ENCODE measurements at places on chromosomes 2 and 18.

DNA sequence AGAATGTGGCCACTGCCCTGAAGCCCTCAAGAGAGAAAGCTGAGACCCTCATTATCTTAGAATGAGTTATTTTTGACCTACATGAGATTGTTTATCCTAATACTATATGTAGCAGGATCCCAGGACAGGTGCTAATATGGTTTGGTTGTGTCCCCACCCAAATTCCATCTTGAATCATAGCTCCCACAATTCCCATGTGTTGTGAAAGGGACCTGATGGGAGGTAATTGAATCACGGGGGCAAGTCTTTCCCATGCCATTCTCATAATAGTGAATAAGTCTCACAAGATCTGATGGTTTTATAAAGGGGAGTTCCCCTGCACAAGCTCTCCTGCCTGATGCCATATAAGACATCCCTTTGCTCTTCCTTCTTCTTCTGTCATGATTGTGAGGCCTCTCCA is 76.8 kb downstream of the CCBE1 start:
- DNase-seq, result no peak

GRCh38 chr2:236825989-236826510 is 256.4 kb downstream of the ACKR3 start:
- no peak for DNase-seq

- DNase-seq, result no peak
Measured at GRCh38 chr2:23563673-23564614, 179.0 kb downstream of the KLHL29 start.

DNA sequence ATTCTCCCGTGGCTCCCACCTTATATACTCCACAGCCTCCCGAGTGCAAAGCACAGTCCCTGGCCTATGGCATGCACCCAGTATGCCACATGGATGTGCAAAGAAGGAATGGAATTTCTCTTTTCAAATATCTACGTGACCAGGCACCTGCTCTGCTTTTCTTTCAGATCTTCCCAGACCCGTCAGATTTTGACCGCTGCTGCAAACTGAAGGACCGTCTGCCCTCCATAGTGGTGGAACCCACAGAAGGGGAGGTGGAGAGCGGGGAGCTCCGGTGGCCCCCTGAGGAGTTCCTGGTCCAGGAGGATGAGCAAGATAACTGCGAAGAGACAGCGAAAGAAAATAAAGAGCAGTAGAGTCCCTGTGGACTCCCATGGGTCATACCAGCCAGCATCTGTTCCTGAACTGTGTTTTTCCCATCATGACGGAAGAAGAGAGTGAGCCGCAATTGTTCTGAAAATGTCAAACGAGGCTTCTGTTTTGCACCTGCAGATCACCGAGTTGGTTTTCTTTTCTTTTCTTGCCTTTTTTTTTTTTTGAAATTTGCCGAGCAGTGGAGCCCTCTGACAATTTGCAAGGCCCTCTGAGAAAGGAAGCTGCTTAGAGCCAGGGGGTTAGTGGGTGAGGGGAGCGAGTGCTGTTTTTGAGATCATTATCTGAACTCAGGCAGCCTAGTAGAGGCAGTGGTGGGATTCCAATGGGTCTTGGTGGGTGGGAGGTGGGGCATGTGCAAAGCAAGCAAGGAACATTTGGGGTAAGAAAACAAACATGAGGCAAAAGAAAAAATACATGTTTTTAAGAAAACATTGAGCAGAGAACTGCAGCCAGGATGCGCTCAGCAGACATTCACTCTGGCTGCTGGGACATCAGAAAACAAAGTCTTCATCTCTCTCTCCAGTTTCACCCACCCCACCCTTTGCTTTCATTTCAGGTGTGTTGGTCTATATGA is 26.2 kb downstream of the LBH start:
- peak; percentile 45 for DNase-seq

- DNase-seq, result no peak
Measured at GRCh38 chr2:164032995-164033394, 297.2 kb upstream of the FIGN start.

DNA sequence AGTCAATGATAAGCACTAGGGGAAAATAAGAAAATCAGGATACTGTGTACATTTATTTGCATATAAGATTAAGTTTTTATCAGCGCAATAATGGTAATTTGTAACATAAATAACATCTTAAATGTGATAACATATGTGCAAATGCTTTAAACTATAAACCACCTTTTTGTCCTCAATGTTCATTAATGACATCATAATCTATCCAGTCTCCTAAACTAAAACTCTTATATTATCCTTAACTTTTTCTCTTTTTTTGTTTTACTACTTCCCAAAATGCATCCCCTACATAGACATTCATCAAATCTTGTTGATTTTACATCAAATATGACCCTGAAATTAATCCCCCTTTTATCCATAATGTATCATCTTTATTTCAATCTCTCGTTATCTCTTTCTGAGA is 3.4 kb upstream of the RAD51AP2 start:
- no peak for DNase-seq

DNA sequence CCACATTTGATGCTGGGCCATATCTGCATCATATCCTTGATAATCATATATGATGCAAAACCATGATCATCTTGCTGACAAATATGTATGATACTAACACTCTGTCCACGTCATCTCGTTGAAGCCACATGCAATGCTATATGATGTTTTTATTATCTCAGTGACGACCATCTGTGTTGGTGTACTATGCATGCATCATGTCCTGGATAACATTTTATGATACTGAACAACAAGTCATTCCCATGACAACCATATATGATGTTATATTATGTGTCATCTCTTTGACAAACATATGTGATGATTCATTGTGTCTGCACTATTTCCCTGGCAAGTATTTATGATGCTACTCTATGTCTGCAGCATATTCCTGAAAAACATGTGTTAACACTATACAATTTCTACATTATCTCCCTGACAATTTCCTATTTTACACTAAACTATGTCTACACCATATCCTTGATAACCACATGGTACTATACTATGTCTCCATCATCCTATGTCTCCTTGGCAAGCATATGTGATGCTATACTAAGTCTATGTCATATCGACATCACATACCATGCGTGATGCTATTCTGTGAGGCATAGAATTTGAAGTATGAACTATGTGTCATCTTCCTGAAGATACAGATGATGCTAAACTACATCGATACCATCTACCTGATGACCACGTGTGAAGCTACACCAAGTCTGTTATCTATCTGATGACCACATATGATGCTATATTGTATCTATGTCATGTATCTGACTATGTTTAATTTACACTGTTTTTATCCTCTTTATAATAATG is 37.0 kb downstream of the DAW1 start:
- DNase-seq, result no peak

- DNase-seq, result no peak
Measured at GRCh38 chr2:72003124-72003523, 144.5 kb downstream of the CYP26B1 start.

DNA sequence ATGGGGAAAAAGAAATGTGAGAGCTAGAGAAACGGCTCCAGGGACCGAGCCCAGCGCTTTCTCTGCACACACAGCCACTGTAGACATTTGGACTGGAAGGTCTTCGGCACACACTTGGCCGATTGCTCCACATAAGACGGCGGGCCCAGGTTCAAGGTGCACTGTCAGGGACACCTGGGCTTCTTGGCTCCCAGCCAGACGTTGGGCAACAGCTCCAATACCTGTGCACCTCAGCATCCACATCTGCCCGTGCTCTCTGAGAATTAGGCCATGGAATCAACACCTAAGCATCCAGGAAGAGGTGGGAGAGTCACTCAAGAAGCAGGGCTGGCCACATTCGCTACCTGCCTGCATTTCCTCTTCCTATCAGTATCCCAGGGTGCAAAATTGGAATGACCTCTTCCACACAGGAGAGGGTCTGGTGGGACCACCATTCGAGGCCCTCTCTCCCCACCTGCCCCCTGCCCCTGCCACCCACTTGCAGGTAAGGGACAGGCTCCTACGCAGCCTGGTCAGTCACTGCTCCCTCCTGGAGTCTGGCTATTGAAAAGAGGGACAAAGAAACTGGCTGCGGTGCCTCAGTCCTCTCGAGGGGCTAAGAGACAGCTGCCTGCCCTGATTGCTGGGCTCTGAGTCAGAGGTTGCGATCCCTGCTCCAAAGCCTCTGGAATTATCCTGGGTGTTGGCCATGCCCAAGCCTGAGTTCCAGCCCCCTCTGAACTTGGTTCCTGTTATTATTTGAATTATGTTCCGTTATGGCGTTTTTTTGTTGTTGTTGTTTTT is 40.1 kb upstream of the TAF1B start:
- no peak for DNase-seq

DNA sequence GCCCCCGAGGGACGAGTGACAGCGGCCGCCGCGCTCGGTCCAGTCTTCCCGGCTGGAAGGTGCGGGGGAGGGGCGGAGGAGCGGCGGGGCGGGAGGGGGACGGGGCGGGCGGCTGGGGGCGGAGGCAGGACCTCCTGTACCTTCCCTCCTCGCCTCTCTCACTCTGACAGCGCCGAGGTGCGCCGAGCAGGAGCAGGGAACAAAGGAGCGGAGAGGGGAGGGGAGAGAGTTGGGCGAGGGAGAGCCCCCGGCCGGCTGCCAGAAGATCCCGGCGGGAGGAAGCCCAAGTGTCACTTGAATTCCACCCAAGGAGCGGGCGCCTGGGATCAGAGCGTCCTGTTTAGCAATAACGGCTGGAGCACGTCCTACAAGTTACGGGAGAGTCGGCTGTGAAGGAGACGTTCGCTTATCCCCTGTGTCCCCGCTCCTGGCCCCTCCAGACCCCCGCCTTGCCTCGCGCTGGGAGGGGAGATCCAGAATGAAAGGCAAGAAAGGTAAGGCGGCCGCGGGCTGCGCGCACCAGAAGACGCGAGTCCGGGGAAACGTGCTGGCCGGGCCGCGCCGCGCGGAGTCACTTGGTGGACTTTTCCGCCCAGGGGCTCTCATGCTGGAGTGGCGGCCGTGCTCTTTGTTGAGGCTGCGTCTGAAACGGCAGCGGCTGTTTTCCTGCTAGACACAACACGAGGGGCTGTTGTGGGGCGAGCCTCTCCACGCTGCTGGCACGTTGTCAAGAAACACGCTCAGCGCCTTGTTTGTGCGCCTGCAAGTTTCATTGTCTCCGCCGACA is at the start of gene TGIF1:
TSS of gene TGIF1 (plus strand) at position 161 of the 787 bp plus-strand sequence. CDS start at position 479, 318 bp downstream.
- peak; percentile 80 for DNase-seq

DNA sequence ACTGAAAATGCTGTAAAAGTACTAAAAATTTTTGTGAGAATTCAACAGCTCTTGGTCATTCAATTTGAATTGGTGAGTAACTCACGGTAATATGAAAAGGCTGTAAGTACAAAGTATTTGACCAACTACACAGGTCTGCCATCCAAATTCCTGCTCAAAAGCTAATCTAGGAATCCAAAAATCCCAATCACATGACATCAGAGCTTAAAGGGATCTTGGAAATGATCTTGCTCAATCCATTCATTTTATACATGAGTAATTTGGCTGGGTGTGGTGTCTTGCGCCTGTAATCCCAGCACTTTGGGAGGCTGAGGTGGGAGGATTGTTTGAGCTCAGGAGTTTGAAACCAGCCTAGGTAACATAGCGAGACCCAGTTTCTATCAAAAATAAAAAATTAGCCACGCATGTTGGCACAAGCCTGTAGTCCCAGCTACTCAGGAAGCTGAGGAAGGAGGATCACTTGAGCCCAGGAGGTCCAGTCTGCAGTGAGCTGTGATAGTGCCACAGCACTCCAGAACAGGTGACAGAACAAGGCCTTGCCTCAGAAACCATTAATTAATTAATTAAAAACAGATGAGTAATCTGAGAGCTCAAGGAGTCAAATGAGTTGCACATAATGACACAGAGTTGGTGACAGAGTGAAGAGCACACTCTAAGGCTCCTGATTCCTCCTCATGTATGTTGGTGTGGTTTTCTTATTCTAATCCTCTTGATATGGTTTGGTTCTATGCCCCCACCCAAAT is 19.8 kb downstream of the SPIRE1 start:
- no peak for DNase-seq

Measured in stimulated activated naive CD4-positive, alpha-beta T cell (primary cell).